Right cardiac atrium (tissue), 5 donors: ENCODE measurements at places on chromosomes 16 and 17. TPM values are rescaled to one million over a fixed set of nuclear protein-coding genes. Genes with fewer than 3 reads are reported as not detected.

Gene PRAC2
- not detected for polyA plus RNA-seq

Gene CD7
- polyA plus RNA-seq, result 0.45 TPM

DNA sequence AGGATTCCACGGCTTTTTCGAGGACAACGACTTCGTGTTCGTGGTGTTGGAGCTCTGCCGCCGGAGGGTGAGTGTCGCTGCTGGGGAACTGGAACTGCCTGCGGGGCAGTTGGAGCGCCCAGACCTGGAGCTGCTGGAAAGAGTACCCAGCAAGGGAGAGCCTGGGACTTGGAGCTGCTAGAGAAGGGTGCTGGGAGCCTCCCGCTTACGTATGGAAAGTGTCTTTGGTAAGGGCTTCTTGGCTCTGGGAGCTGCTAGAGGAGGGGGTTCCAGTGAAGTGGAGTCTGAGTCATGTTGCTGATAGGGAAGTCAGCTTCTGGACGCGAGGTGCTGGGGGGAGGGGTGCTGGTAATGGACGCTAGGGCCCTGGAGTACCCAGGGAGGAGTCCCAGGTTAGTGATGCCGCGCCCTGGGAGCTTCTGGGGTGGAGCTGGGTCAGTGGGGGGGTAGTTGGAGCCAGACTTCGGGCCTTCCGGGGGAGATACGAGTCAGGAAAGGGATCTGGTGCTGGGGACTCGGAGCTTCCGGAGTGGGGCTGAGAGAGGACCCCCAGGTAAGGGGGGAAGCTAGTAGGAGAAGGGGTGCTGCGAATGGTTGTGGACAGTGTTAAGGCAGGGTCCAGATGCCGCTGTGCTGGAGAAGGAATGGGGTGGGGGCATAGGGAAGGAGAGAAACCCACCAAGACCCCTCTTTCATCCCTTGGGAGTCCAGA, 741 bp downstream of the PLK1 start:
- peak; percentile 57 for DNase-seq

DNA sequence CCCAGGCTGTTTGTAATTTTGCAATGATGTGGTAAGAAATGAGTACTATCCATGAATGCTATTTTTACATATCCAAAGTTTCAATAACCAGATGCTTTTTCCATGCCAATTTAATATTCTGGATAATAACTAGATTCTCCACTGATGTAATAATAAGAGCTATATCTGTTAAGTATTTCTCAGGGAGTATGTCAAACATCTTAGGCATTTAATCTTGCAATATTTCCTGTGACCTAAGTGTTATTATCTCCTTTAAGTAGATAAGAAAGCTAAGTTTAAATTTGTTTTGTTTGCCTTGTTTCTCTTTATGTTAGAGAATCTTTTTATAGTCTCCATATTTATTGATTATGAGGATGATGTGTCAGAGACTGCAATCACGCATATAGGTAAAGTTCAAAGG, 32.3 kb upstream of the HS3ST3A1 start:
- no peak for DNase-seq
